Endothelial cell (in vitro differentiated cells): ENCODE measurements at places on chromosomes 5 and 9. TPM values are rescaled to one million over a fixed set of nuclear protein-coding genes. Genes with fewer than 3 reads are reported as not detected.

The HSPB3 gene
- total RNA-seq: not detected

The SYNPO gene
- total RNA-seq: 94.3 TPM

The ORM2 gene
- total RNA-seq: not detected

The CD274 gene
- 0.56 TPM for total RNA-seq

The NSUN2 gene
- 70.2 TPM for total RNA-seq
